Ovary (tissue), 10 donors: ENCODE measurements at places on chromosomes 11 and 22. TPM values are rescaled to one million over a fixed set of nuclear protein-coding genes. Genes with fewer than 3 reads are reported as not detected.

DNA sequence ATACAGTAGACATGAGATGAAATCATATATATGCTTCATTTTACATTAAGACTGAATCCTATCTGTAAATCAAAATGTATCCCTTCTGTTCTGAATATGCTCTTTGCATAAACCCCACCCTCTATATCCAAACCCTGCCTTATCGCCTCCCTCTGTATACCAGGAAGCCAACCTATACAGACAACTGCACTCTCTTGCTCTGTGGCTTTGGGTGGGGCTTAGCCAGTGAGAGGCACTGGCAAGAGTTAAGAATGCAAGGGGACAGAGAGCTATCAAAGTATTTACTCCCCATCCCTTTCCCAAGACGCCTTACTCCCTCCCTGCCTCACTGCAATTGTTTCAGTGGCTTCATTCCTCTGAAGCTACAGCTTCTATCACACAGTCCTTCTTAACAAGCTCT is 309.8 kb downstream of the TTC28 start:
- DNase-seq: no peak

DNA sequence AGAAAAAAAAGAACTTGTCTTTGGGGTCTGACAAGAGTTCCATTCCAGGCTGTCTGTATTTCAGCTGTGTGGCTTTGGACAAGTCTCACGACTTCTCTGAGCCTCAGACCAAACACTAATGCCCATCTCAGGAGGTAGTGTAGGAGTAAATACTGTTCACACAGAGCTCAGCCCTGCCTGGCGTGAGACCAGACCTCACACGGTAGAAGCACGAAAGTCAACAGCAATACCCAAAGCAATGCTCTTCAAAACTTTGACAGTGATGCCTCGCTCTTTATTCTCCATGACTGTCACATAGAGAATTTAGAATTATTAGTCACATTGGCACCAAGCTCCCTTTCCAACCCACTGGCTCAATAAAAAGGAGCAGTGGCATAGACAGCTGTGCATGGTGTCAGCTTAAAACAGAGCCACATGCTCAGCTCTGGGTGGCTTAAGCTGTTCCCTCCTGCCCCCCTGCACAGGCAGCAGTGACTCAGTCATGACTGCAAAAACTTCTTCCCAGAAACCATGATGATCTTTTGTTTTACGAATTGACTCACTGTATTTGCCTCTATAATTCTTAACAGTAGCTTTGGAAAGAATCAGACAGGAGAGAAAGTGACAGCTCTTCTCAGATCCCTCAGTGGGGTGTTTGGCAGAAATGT is 74.0 kb upstream of the PHF21B start:
- no peak for DNase-seq

DNA sequence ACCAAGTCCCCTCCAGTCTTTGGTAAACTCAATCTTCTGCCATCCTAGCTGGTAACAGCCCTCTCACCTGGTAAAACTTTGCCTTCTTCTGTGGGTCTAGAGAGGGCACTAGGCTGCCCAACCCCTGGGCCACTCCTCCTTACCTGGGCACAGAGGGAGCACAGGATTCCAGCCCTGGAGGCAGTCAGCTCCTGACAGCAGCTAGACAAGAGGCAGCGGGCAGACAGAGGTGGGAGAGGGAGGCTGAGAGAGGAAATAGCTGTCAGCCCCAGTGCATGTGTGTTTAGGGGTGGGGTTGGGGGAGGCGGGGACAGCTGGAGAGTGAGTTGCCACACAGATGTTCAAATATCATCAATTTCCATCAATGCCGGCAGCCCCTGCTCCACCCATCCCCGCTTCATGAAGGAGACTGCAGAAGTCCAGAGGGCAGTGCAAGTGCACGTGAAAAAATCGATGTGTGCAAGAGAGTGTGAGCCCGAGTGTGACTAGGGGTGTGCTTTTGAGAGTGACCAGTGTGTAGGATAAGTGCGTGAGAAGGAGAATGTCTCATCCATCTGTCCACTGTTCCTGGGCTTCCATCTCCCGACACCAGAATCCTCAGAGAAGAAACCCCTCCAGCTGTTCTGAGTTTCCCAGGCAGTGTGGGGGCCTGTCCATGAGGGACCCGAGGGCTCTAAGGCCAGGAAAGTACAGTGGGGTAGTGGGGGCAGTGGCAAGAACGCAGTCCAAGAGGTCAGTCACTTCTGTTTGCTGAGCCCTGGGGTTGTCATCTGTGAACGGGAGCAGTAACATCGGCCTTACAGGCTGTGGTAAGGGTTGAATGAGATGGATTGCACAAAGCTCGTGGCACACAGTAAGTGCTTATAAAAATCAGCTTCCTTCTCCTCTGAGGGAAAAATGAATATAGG is at the start of gene PTGDR2:
Gene PTGDR2, minus strand, starts transcription at position 225 of the 908 bp plus-strand sequence. CDS start 2,228 bp downstream, outside the sequence.
- DNase-seq: no peak

- DNase-seq: no peak
Observed at GRCh38 chr11:21582791-21583190, 610.1 kb upstream of the ANO5 start.

OR4D5 gene
- not detected for polyA plus RNA-seq

- no peak for DNase-seq
Observed at GRCh38 chr11:8838248-8838647, 72.7 kb upstream of the AKIP1 start.

GRCh38 chr11:62621567-62622470 is at the start of gene B3GAT3:
B3GAT3 (minus strand) TSS chr11:62621986; CDS start chr11:62621947, 39 bp downstream.
- peak; percentile 99 for DNase-seq

DNA sequence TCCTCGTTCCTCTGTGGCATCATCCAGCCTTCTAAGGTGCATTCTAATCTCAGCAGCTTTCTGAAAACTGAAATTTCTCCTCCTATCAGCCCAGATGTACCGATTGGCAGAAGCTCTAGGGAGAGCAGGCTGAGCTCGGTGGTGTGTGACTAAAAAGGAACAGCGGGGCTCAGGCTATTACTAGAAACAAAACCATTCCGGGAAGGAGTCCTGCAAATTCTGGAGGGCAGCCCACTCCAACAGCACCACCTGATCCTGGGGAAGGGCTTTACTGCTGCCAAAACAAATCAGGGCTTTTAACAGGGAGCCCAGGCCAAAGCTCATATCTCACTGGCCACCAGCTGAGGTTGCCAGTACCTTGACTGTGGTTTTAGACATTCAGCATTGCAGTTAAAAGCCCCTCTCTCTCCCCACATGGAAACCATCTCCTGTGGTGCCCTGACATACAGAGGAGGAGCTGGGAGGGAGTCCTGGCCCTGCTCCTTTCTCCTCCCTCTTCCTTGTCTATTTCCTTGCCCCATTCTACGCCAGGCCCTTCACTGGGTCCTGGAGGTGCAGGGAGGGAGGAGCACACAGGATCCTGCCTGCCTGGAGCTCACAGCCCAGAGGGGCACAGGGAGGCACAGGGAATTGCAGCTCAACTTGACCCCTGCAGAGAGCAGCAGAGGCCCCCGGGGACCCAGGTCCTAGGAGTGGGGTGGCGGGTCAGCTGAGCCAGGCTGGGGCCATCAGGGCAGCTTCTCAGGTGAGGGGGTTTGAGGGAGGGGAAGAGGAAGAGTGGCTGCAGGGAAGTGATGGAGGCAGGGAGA is 889 bp downstream of the PLAAT4 start:
- peak; percentile 81 for DNase-seq

DNA sequence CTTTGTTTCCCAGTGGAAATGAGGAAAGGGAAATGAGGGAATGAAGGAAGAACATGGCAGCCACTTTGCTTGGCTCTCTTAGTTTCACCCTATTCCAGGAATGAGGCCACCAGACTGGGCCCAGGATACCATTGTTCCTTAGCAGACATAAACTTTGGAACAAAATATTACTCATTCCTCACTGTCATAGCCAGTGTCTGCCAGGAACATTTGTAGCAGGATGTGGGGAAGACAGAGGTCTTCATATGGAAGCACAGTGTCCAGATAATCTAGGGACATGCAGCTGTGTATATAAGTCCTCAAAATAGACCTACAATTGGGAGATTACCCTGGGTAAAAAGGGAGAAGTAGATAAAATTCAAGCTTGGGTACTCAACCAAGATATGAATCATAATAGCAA is 15.2 kb upstream of the FUT4 start:
- no peak for DNase-seq

- no peak for DNase-seq
Observed at GRCh38 chr11:3808861-3809623, 682 bp downstream of the PGAP2 start.

DNA sequence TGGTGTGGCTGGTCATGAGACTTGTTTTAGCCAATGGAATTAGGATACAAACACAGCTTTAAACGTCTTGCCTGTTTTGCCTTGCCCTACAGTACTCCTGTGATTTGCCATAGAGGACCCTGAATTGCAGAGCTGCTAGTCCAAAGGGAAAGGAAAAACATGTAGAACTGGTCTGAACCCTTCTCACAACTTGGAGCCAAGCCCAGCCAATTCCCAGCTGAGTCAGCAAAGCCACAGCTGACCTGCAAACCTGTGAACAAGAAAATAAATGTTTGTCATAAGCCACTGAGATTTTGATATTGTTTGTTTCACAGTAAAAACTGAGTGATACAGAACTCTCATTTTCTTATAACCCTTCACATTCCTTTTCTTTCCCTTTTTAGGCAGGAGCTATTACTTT is 360.5 kb upstream of the API5 start:
- no peak for DNase-seq

- peak; percentile 53 for DNase-seq
Observed at GRCh38 chr22:29454276-29454675, 15.9 kb downstream of the RFPL1 start.

DNA sequence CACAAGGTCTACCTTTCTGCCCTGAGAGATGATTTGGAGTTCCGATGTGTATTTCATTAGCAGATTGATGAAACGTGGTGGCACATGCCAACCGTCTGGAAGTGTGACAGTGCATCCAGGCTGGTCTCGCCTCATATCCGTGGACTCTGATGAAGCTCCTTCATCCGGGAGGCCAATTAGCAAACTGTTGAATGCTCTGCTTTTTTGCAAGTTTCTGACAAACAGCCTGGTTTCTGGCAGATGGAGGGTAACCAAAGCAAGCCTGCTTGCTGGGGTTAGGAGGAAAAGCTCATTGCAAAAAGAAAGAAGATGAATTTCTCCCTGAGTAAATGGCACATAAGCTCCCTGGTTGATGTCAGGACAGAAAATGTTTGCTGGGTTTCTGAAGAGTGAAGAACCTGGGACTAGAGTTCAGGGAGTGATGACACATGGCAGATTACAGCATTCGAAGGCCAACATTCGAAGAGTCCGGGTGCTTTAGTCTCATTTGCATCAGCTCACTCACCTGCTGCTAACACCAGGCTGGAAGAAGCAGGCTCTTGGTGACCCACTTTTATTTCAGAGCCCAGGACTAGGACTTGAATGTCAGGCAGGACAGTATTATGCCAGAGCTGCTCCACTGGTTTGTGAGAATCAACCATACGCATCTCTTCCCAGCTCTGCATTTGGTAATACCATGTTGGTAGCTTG is 135.9 kb upstream of the TTC12 start:
- no peak for DNase-seq

- no peak for DNase-seq
Observed at GRCh38 chr11:131219646-131220045, 150.8 kb upstream of the NTM start.

DNA sequence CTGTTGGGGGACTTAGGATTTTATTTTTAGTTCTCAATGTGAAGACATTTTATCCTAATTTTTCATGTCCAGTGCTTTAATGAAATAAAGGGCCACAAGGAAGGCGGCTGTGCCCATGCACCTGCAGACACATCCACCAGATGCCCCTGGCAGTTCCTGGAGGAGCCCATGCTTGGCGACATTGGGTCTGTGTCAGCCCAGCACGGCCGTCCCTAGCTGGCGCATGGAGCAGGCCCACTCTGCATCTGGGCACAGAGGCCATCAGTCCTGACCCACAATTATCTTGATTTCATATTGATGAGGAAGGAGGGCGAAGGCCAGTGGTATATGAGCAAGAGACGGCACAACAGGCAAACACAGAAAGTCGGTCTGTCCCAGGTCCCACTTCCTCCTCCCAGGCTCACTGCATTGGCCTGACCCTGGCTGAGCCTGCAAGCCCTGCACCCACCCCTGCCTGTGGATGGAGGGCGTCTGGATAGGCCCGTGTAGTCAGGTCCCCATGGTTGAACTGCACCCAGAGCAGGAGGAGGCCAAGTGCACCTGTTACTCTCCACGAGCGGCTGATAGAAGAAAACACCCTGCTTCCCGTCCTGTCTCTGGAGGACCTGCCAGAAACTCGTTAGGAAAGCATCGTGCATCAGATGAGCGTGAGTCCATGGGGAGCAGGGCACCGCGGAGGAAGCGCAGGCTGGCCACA is 296.9 kb downstream of the BRD1 start:
- DNase-seq: no peak

DNA sequence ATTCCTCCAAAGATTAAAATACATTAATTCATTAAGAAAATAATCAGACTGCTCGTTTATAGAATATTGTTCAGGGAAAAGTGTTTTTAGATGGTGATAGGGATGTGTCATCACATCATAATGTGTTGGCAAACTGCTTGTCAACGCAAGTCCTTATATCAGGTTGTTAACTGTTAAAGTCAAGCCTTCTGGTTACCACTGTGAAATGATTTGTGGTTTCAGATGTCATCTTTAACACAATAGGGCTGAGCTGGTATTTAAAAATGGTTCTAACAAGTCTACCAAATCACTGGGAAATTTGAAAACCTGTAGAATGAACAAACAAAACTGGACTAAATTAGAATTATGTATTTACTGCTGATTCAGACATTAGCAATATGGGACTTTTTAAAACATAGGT is 2.4 kb upstream of the MMP13 start:
- no peak for DNase-seq

UBE2L3 gene
- polyA plus RNA-seq: 30.7 TPM

DNA sequence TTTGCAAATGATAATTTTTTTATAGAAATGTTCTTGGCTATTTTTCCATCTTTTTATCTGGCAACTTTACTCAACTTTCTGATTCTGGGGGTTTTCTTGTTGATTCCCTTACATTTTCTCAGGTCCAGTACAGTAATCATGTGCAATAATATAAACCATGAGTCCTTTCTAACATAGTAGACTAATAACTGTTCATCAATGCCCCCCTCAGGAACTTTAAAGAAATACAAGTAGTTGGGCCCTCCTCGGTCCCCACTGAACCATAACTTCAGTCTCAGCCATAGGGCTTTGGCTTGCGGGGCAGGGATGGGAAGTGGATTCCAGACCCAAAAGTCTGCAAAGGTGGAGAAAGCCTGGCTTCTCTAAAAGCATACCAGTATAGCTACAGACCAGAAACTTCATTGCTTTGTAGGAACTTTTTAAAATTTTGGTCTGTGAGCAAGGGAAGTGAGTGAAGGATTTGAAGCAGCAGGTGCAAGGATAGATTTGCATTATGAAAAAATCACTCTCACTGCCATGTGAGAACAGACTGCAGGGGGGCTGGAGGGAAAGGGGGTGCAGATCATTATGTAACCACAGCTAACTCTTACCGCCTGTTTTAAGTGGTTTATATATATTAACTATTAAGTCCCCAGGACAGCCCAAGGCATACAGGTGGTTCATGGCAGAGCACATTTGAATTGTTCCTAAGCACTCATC is 10.4 kb upstream of the TUB start:
- DNase-seq: no peak

DNA sequence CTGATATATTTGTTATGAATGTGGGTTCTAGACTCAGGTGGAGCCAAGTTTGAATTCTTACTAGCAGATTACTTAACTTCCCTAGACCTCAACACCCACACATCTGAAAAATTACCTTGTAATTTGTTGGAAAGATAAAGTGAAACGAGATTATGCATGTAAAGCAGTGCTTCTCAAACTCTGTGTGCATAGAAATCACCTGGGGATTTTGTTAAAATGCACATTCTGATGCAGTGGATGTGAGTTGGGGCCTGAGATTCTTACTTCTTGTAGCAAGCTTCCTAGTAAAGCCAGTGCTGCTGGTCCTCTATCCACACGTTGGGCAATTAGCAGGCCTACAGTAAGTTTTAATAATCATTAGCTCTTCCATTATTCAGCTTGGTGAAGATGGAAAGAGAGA is 15.1 kb upstream of the CEP295 start:
- DNase-seq: no peak

SMCO4 gene
- 12.6 TPM for polyA plus RNA-seq

GRCh38 chr22:20441631-20442484 is 4.2 kb upstream of the SCARF2 start:
- no peak for DNase-seq
